ENCODE measurements at places on chromosomes 1 and 21.

GRCh38 chr21:42724226-42724920, 71.0 kb downstream of the PDE9A start:
- DNase-seq, result no peak

DNA sequence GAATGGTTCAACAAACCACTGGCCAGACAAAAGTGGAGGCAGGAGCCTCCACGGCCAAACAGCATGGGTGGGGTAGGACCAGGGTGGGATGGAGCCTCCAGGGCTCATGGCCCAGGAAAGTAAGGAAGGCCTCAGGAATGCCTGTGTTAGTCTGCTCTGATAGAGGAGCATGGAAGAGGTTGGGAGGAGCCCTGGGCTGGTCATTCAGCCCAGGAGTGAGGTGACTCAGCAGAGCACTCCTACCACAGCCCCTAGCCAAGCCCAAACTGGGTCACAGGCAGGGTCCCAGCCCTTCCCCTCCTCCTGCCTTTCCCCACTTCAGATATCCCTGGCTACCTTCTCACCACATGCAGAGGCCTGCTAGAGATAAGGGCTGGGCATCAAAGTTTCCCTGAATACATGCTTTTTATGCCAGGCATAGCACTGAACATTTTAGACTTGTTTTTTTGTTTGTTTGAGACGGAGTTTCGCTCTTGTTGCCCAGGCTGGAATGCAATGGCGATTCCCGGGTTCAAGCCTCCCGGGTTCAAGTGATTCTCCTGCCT, 3.1 kb upstream of the SHISA4 start:
- no peak for DNase-seq

- no peak for DNase-seq
Observed at GRCh38 chr1:50659107-50659662, 235.9 kb upstream of the DMRTA2 start.

GRCh38 chr21:35189077-35189863, 140.2 kb upstream of the RUNX1 start:
- no peak for DNase-seq

GRCh38 chr21:33259428-33259827, 6.7 kb upstream of the IL10RB start:
- DNase-seq, result no peak

DNA sequence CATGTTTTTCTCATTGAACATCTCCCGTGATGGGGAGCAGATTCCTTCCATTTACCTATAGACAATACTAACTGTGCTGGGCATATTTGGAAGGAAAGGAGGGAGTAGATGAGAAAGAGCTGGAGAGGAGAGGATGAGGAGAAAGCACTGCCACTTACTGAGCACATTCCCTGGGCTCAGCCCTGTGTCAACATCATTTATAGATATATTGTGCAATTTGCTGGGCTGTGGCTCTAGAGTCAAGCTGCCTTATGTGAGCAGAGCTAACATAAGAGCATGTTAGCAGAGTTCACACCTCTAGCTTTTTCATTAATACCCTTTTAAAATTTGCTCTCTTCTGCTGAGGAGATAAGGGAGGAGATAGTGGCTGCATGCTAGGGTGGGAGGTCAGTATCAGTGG, 22.3 kb upstream of the CD53 start:
- no peak for DNase-seq

- DNase-seq, result no peak
Observed at GRCh38 chr21:41964171-41964570, 10.4 kb upstream of the C2CD2 start.

- peak; percentile 86 for DNase-seq
Observed at GRCh38 chr1:34518146-34518699, 236.6 kb upstream of the GJB5 start.

GRCh38 chr1:167499106-167499505, 19.2 kb downstream of the CD247 start:
- DNase-seq, result no peak

DNA sequence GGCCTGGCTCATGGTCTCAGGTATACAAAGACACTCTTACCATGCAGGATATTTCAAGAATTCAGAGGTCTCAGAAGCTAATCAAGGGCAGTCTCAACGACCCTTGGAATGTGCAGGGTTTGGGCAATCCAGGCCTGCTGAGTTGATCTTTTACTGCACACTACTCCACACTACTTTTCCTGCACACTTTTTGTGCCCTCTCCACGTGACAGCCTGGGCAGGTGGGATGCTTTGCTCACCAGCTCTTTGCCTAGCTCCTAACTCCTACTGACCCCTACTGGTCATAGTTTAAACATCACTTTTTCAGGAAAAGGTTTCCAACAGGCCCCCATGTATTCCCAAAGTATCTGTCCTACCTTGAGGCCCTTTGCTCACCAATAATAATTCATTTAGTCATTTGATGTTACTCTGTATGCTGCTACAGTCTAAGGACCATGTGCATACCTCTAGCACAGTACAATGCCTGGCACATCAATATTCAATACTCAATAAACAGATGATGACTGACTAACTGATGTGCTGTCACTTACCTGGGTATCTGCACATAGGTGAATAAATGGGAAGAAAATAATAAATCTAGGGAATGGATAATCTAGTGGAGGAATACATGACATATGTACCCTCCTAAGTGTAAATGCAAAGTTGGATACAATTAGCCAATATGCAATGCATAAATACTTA, 9.6 kb downstream of the DUSP23 start:
- peak; percentile 12 for DNase-seq

- peak; percentile 9 for DNase-seq
Observed at GRCh38 chr1:45802343-45803298, 791 bp upstream of the MAST2 start.

DNA sequence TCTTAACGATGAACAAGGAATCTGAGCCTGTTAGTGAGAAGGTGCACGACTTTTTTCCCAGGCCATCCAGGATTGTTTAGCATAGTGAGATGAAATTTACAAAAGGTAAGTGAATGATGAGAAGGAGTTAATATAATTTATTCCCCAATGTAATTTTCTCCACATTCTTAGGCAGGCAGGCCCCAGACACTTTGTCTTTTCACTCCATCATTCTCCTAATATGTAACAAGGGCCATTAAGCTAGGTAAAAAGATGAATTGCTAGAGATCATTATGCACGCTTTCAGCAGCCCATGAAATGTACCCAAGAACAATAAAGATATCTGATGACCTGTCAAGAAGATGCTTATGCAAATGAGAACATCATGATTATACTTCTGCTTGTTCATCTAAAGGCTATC, 24.1 kb downstream of the NIBAN1 start:
- DNase-seq, result no peak

DNA sequence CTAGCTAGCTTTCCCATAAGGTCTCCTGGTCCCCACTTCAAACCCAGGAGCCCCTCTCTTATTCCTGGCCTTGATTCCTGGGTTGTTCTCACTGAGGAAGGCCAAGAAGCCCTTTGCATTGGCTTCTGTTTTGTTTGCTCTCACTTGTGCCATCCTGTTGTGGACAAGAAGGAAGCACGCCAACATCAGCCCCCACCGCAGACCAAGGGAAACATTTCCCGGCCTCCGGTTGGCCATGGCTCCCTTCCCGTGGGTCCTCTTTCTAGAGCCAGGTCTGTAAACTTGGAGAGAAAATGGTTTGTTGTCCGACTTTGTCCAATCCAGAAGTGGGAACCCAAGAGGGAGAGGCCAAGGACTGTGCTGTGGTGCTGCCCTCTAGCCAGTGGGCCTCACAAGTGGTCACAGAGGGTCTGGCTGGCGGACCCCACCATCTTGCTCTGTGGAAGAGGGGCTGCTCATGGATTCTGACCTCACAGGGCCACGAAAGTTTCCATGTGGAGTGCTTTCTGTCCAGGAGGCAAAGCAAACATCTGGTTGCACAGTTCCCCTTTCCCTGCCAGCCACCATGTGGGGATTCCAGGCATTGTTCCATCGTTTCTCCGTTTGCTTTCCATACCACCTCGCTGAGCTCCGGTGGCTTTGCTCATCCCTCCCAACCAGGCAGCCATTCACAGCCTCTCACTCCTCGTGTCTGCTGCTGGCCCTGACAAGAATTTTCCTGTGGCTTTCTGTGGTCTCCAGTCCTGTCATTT, 18.9 kb upstream of the TENT5C start:
- DNase-seq, result no peak

- DNase-seq, result no peak
Observed at GRCh38 chr1:18927654-18928272, 25.4 kb upstream of the ALDH4A1 start.

DNA sequence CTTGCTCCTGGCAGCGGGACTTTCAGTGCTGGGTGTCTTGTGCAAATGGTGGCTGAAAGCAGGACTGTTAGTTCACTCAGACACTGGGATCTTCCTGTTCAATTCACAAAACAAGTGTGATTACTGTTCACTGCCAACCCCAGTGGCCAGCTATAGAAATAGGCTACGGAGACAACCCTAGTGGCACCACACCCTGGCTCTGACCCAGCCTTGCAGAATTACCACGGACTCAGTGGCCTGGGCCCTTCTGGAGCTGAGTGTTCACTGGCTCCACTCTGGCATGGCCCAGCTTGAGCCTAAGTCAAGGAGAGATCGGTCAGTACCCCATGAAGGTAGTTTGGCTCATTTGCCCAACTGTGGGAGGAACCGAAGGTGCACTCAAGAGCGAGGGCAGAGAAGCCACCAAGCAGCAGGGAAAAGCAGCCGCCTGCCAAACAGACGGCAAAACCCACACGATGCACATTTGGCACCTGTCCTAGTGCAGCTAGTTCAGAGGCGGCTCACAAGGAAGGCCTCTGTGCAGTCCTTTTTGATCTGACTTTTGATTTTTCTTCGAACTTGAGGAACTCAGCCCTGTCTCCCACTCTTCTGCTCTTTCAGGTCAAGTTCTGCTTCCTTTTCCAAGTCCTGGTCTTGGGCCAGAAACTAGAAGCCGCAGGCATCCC, 5.9 kb downstream of the KIAA2013 start:
- peak; percentile 39 for DNase-seq

DNA sequence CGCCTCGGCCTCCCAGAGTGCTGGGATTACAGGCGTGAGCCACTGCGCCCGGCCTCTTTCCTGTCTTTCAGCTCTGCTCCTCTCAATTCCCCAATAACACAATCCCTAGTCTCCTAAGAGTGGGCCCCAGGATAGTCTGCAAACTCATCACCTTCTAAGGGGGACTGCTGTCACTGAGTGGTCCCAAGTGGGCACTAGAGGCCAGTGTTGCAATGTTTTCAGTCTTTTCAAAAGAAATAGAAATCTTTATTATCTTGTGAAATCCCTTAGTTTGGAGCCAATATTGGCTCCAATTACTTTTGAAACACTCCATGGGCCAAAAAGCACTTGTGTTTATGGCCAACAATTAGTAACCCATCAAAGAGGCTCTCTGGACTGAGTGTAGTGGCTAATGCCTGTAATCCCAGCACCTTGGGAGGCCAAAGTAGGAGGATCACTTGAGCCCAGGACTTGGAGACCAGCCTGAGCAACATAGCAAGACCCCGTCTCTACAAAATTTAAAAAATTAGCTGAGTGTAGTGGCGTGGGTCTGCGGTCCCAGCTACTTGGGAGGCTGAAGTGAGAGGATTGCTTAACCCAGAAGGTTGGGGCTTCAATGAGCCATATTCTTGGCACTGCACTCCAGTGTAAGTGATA, 28.6 kb upstream of the ZNF697 start:
- no peak for DNase-seq

DNA sequence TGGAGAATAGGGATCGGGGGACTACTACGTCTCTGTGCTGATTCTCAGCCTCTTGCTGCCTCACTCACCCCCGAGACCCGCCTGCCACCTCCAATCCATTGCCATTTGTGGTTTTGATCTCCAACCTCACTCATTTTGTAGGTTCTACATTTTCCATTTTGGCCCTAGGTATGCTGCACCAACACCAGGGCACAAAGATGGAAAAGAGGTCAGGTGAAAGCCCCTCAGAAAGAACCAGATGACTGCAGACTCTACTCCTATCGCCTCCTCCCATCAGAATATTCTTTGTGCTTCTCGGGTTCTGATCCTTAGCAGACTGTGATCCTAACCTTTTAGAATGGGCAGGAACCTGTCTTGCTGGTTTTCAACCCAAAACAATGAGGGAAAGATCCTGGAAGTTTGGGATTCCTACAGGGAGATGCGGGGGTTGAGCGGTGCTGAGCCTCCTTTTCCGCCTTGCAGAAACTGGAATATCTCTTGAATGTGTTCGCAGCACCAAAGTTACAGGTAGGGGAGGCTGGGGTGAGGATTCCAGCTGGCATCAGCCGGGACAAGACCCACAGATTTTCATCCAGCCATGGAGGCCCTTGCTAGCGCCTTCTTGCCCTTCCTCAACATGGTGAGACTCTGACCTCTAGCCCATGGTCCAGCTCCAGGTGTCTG, 53.1 kb downstream of the RHBG start:
- DNase-seq, result no peak

DNA sequence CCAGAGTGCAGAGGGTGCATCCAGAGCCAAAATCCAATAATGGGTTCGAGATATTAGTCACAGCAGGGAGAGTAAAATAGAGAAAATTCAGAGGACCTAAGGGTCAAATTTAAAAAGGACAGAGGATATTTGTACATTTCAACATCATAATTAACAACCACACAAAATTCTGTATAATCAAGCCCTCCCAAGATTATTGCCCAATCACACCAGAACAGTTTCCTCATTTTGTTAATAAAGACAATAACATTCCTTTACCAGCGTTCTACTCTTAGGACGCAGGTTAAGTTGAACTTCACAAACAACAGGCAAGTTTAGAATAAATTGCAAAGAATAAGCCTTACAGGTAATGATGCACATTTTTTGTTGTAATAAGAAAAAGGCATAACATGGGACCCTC, 462.8 kb downstream of the PTPRC start:
- no peak for DNase-seq

- DNase-seq, result no peak
Observed at GRCh38 chr1:38899560-38899959, 18.2 kb upstream of the GJA9 start.

DNA sequence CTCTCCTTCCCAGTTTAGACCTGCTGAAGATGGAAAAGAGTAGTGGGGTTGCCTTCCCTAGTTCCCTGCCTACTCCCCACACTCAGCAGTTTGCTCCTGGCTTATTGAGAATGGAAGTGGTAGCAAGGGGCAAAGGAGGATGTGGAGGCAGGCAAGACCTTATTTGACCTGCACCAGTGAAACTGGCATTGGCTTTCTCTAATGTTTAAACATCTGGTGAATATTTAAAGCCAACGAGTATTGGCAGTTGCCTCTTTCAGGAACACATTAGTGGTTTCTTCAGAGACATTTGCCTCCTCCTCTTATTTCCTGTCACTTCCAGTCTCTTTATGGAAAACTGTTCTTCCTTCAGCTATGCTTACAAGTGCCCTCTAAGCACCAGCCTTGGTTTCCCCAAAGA, 62.4 kb upstream of the VAV3 start:
- peak; percentile 54 for DNase-seq

- no peak for DNase-seq
Observed at GRCh38 chr1:182709225-182709764, 24.9 kb upstream of the RGS8 start.

DNA sequence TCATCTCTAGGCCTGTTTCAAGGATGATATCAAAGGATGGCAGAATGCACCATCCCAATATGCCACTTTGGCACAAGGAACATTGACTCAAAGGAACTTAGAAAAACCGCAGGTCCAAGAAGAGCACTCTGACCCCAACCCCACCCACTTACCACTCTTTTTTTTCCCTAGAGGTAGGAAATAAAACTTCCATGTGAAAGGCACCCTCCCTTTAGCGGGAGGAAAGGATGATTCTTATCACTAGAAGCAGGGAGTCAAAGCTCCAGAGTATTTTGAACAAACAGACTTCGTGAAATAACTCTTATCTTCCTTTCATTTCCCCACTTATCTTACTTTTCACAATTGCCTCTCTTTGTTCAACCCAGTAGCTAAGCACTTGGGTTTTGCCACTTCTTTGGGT, 22.2 kb downstream of the PSMG1 start:
- no peak for DNase-seq

Data from NCI-H1694 (cell line).